Right lobe of liver (tissue), 6 donors: ENCODE measurements at places on chromosomes 4 and X. TPM values are rescaled to one million over a fixed set of nuclear protein-coding genes. Genes with fewer than 3 reads are reported as not detected.

DNA sequence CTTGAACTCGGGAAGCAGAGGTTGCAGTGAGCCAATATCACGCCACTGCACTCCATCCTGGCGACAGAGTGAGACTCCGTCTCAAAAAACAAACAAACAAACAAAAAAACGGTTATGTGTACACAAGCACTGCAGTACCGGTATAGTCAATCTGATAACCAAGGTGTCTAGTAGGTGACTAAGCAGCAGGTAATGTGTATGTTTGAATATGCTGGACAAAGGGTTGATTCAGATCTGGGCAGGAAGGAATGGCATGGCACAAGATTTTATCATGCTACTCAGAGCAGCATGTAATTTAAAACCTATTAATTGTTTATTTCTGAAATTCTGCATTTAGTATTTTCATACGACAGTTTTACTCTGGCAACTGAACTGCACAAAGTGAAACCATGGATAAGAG is 41.7 kb downstream of the MAGEC1 start:
- no peak for DNase-seq

The NAT8L gene
- 0.05 TPM for total RNA-seq

DNA sequence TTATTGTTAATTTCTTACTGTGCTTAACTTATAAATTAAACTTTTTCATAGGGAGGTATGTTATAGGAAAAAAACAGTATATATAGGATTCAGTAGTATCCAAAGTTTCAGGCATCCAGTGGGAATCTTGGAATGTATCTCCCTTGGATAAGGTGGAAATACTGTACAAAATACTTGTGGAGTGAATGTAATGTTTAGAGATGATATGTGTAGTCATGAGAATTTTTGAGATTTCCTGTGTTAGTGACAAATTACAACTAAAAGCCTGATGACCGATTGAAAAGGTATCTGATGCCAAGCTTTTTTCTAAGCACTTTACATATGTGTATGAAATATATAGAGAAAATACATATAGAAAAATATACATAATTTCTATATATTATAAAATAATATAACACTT is 69.2 kb downstream of the STK32B start:
- no peak for DNase-seq

- no peak for DNase-seq
Measured at GRCh38 chr4:101355246-101355645, 7.9 kb upstream of the PPP3CA start.

GRCh38 chr4:26179316-26179760 is 141.5 kb upstream of the RBPJ start:
- DNase-seq, result no peak

GRCh38 chr4:138249132-138249531 is 7.0 kb upstream of the SLC7A11 start:
- no peak for DNase-seq

DNA sequence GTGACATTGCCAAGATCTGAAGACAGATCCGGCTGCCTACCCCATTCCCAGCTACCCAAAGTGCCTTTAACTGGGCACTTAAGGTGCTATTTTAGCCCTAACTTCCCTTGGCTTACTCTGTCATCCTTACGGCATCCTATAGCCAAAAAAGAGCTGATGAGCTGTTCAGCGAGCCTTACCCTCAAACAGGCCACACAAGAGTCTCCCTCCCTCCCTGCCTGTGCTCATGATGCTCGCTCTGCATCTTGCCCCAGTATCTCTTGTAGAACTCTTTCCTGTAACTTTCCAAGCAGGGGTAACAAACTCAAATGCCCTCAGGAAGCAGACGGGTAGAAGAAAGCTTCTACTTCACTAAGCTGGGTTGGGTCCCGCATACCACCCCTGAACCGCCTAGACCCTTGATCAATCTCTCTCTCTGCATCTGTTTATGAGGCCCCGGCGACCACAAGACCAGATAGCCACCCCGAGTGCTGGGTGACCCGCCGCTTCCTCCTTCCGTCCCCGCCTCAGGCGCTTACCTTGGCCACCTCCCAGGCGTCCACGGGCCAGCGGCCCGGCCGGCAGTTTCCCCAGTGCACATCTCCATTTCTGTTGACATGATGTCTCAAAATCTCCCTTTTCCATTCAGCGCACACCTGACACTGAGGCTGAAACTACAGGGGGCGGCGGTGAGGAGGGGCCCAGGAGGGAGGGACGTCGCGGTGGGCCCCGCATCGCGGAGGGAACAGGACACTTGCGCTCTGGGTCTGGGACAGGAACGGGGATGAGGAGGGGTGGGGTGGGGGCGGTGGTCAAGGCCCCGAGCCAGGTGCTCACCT is 663 bp downstream of the CXorf38 start:
- DNase-seq, result peak; percentile 64

The SYNPO2 gene
- 10.5 TPM for total RNA-seq

DNA sequence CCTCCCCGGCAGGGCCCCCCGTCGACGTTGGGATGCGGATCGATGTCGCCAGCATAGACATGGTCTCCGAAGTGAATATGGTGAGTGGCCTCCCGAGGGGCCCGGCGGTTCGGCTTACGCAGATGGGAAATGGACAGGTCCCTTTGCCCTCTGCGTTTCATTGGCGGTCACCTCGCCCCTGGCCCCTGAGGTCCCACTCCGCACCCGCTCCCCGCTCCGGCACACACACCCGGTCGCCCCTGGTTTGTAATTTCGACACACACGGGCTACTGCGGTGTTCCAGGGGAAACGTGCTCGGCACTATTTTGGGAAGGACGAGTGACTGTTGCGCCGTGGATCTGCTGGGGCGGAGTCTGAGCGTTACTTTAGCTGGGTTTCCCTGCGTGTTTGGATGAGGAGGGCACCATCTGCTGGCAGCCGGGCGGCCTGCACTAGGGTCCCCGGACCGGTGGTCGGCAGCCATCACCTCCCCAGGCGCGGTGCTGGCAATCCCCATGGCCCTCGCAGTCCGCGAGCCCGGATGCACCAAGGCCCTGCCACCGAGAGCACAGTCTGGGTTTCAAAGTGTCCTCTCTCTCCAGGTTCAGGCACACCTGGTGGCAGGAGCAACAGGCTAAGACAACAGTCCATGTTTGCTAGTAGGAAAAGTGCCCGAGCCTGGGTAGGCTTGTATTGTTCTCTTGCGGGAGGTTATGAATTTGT is 1.2 kb downstream of the GABRB1 start:
- peak; percentile 62 for DNase-seq

GRCh38 chrX:151695583-151696340 is 504 bp downstream of the PRRG3 start:
- DNase-seq, result no peak

GRCh38 chr4:80215449-80216052 is 18.2 kb downstream of the PRDM8 start:
- DNase-seq, result no peak

GRCh38 chr4:25531272-25531671 is 124.4 kb upstream of the SLC34A2 start:
- no peak for DNase-seq

- peak; percentile 49 for DNase-seq
Measured at GRCh38 chrX:150692831-150693724, at the start of gene MTMR1. TSS of gene MTMR1 (plus strand) at chrX:150693396. CDS start at chrX:150693531, 135 bp downstream.

The SLC38A5 gene
- 0.59 TPM for total RNA-seq

The EVC gene
- 2.6 TPM for total RNA-seq

DNA sequence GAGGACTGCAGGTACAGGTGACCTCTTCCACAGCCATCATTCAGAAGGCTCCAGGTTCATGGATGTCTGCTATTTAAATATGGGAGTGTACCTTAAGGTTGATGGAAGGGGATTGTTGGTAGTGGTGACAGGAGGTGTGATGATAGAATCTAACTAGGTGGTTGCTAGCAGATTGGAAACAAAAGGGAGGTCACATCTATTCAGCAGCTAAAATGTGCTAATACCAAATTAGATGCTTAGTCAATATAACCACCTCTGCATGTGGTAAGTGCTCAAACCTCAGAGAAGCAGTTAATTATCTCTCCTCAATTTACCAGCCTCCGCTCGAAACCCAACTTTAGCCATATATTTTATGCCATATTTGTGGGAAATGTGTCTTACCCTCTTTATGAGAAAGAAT is 98.7 kb upstream of the CCSER1 start:
- no peak for DNase-seq

DNA sequence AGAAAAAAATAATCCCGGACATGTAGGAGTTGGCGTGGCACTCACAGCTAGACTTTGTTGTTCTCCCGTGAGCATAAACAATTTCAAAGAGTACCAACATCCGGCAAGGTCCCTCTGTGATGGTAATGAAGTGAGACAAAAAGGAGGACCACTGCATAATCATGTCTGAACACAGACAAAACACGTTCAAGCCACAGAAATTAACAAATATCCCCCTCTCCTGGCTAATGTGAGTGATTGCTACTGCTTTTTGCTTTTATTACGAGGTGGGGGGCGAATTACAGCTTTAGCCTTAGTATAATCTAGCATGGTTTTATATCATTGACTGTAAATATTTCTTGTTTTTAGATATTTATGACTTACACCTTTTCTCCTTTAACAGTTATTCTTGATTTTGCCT is 118.5 kb downstream of the PLS3 start:
- DNase-seq, result no peak

GRCh38 chrX:123860983-123861382 is 1.1 kb downstream of the XIAP start:
- DNase-seq, result no peak

The CT45A1 gene
- total RNA-seq, result not detected

- peak; percentile 36 for DNase-seq
Measured at GRCh38 chr4:1365271-1366178, 18.5 kb downstream of the UVSSA start.

DNA sequence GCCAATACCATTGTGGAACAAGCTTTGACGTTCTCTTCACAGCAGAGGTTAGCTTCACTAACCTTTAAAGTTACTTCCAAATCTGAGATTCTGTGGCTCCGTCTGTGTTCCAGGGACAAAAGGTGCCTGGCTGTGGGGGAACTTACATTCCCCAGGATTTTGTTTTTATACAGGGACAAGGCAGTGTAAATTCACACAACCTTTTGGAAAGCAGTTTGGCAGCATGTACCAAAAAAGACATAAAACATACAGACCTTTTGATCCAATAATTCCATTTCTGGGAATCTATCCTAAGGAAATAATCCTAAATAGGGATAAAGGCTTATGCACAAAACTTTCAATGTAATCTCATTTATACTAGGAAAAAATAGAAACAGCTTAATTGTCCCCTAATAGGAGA is 8.9 kb upstream of the C1QTNF7 start:
- DNase-seq, result no peak

The P2RY8 gene
- 0.68 TPM for total RNA-seq

DNA sequence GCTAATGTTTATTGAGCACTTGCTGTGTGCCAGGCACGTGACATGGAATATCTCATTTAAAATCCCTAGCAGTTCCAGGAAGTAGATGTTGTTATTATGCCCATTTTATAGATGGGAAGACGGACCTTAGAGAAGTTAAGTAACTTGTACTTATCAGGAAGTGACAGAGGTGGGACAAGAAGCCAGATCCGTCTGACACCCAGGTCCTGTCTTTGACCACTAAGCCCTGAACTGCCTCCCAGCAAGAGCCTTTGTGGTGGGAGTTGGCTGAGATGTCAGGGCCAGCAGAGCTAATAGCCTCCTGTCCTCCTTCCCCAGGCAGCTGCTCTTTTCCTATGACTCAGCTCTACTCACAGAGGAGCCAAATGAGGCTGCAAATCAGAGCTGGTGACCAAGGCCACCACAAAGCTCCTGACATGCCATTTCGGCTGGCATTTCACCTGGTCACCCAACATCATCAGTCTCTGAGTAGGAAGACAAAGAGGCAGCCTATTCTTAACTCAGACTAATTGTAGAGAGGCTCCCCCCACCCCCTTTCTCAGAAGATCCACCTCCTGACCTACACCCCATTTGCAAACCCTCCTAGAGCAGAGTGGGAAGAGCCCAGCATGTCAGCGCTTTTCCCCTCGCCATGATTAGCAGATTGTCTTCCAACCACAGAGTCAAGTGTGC is 175.1 kb upstream of the KIT start:
- DNase-seq, result no peak

- no peak for DNase-seq
Measured at GRCh38 chr4:72971572-72971971, 97.9 kb downstream of the COX18 start.

GRCh38 chr4:38094419-38094818 is 134.2 kb downstream of the PTTG2 start:
- no peak for DNase-seq

DNA sequence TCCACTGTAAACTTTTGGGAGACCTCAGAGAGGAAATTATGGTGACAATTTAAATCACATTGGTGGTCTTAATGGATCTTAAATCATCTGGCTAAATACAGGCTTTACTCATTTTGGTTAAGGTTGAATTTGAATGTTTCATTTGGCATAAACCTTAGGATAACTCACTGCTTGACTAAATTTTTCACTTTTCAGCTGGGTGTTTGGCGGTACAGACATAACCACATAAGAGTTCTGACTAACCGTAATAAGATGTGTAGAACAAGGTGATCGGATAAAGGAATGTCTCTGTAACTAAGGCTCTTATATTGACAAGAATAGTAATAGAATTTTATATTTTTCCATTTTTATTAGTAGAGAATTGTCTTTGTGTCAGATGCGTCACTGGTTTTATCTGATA is 281.0 kb downstream of the BMPR1B start:
- DNase-seq, result no peak

GRCh38 chr4:114384629-114385028 is 214.0 kb upstream of the UGT8 start:
- no peak for DNase-seq

DNA sequence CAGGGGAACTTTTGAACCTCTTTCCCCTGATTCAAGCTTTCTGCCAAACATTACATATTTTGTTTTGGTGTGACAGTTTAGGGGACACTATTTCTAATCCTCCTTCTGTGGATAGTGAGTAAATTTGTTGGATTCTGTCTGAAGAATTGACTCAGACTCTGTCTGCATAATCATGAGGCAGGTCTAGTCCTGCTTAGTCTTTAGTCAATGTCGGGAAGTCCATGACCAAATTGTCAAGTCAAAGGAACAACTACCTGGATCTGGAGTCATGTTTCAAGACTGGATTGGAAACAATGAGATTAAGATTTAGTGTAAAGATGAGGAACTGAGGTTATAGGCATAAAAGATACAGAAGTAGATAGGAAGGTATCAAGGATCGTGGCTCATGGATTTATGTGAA is 100.9 kb downstream of the MAGEB17 start:
- no peak for DNase-seq

DNA sequence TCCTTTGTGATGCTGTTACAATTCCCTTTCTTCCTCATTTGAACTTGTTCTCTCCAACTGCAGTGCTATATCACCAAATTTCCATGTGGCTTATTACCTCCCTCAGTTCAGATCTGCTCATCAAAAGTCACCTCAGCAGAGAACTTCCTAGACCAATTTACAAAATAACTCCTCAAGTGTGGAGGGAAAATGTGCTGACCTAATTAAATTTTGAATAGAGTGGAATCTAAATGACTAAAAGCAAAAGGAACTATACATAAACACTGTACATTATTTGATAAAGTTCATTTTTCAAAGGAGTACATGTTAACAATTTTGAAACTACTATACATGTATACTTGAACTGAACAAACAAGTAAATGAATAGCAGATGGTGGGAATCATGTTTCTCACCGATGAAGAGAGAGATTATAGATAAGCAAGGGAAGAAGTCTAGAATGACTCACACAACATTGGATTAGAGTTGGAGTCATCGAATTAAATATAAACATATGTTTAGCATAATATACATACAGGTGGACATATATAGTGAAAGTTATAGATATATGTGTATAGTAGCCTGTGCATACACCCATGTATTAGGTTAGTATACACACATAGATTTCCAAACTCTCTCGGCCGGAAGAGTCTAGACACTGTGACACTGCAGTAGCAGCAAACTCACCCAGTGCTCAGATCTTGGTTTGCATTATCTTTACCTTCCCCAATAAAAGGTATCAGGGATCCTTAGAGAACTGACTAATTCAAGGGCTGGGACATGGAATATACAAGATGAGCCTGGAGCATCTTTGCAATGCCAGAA is 318.7 kb downstream of the PCDH18 start:
- no peak for DNase-seq

The KCTD8 gene
- not detected for total RNA-seq
